Stimulated activated CD8-positive, alpha-beta memory T cell treated with anti-CD3 and anti-CD28 coated beads, Interleukin-4, amount 100 ng/mL, for 24 hours (primary cell): ENCODE measurements at places on chromosomes 5 and 9.

DNA sequence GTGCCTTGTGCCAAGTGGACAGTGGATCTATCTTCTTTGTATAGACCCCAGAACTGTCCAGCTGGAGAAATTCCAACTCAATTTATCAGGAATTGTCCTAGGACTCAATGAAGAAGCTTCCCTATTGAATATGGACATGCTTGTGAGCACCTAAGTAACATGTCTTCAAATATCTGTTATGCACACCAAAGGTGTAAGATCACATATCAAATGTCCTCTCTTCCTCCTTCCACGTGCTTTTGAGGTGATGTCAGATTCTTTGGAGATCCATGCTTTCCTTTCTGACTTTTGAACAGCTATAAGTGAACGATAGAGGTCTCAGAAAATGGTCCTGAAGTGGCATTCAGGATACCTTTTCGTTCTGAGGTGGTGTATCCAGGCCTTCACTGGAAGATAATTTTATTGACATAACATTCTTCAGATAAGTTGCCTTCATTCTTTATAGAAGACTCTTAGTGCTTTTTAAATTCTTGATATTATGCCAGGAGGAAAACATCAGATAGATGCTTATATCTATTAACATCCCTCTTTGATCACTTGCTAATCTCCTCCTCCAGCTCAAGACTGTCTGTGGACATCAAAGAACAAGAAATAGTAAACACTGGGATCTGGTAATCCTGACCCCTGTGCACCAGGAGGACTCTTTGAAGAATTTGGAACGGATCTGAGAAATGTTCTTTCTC lies 246.4 kb downstream of the SMARCA2 start:
- no peak for DNase-seq

- no peak for DNase-seq
Observed at GRCh38 chr5:134051305-134051704, 46.5 kb upstream of the VDAC1 start.

DNA sequence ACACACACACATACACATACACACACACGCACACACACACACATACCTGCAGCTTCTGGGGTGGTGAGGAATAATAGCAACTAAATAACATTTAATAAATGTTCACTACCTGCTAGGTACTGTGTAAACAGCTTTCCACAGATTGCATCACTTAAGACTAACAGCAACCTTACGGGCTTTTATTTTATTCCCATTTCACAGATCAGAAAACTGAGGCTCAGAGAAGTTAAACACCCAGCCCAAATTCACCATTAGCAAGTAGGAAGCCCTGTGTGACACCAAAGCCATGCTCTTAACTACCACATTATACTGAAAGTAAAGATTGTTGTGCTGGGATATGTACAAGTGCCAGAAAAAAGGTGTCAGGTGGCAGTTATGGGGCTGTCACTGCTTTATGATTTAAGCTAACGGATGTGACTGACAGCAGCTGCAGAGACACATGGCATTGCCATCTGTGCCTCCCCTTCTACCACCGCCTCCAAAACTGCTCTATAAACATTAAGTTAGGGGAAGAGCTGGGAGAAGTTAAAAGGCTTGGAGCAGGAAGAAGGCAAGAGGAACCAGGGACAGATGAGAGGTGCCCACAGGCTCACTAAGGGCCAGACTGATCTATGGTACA lies 13.6 kb downstream of the MTMR12 start:
- DNase-seq, result no peak

GRCh38 chr9:114583371-114584155 lies 4.0 kb upstream of the ATP6V1G1 start:
- DNase-seq, result no peak

DNA sequence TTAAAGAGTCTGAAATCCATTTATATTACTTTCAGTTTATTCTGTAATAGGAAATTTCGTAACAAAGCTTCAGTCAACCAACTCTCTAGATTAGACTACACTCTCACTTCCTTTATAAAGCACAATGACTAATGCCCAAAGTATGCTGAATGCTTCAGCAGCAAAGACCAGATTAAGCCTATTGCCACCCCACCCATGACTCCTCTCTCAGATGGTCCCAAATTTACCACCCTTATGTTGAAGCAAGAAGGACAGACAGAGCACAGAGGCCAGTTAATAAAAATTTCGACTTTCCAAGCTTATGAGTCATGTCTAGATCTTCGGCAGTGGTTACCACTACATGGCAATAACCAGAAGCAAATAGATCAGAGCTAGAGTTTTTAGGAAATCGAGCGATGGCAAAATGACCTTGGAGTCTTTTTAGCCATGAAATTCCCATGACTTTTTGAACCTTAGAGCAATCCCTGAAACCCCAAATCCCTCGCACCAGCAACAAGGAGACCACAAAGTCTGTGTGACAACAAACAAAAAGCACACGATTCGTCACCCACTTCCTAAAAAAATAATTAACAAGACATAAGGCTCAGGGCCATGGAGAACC lies 287.8 kb upstream of the RASA1 start:
- no peak for DNase-seq

- no peak for DNase-seq
Observed at GRCh38 chr5:155492191-155492590, 478.6 kb downstream of the KIF4B start.

DNA sequence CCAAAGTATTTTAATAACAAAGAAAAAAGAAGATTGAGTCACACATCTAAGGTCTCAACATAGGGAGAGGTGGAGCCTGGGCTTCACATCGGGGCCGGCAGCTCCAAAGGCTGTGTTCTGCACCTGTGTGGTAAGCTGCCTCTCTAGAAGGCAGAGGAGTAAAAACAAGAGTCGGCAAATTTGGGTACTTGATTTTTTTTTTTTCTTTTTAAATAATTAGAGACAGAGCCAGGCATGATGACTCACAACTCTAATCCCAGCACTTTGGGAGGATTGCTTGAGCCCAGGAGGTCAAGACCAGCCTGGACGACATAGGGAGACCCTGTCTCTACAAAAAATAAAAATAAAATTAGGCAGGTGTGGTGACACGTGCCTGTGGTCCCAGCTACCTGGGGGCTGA lies 4.7 kb downstream of the URM1 start:
- DNase-seq, result no peak

GRCh38 chr9:97845130-97845529 lies 7.9 kb upstream of the FOXE1 start:
- no peak for DNase-seq

DNA sequence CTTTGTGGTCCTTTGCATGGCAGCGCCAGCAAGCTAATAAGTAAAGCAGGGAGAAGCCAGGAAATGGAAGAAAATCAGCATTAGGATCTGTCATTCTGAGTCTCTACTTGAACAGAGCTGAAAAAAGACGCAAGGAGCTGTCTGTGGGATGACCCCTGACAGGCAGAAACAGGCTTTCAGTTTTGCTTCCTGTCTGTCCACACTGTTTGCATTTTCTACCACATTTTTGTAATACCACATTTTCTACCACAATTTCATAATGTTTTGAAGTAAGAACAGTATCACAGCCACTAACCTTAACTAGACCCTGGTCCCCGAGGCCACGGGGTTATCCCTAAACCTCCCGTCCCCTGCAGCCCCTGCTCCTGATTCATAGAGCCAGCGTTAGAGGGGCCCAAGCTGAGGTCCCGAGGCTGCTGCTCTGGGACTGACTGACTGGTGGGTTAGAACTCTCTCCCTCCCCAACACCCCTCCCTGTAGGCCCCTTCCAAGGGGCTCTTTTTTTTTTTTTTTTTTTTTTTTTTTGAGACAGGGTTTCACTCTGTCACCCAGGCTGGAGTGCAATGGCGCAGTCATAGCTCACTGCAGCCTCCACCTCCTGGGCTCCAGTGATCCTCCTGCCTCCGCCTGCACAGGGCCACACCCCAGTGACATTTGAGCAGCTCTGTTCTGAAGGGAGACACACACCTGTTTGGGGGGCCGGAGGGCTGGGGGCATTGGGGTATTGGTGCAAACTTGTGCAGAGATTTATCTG lies 4.0 kb upstream of the CLIC3 start:
- no peak for DNase-seq

DNA sequence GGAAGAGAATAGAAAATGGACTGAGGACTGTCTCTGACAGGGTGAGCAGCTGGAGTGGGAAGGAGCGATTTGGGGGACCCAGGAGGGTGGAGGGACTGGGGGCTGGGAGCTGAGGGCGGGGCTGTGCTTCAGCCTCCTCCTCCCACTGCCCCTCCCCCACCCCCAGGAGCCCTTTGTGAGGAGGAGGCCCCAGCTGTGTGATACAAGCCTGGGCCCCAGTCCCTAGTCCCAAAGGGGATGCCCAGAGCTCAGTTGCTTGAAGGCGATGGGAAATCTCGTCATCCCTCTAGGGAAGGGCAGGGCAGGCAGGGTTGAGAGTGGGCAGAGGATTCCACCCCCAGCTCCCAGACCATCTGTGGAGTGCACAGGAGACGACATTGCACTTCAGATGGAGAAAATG lies at the start of gene SPATA31E1:
TSS of gene SPATA31E1 (plus strand) at position 251 of the 400 bp plus-strand sequence. CDS start at position 266, 15 bp downstream.
- DNase-seq, result no peak

DNA sequence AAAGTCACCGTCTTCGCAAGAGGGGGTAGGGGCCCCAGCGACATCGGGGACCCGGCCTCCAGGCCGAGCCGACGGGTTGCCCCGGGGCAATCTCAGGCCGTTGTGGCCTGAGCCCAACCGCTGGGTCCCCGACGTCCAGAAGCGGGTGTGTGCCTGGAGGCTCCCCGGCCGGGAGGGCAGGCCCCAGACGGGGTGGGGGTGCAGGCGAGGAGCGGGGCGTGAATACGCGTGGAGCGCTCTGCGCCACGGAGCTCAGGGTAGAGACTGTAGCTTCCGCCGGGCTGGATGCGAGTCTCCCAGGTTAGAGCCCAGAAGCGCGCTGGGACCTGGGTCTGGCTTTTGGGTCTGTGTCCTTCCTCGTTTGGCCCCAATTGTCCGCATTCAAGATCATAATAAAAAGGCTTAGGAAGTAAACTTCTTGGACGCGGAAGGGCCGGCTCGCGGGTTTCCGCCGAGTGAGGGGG lies 3.5 kb downstream of the BARX1 start:
- DNase-seq, result no peak

GRCh38 chr5:10532421-10532820 lies 31.4 kb upstream of the ANKRD33B start:
- DNase-seq, result no peak

DNA sequence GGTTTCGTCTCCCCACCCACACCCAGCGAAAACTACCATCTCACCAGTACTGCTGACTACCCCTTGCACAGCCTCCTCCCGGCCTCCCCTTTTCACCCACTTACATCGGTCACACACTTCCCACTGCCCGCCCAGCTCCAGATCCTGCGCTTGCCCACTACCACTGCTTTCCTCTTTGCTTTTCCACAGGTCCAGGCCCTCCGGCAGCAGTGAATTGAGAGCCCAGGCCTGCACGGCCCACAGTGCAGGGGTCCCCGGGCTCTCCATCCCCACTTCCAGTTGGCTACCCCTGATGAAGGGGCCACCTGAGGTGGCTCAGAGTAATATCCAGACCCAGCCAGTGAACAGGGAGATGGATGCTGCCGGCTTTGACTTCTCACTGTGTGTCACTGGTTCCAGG lies 120.2 kb upstream of the FSTL4 start:
- DNase-seq, result no peak

DNA sequence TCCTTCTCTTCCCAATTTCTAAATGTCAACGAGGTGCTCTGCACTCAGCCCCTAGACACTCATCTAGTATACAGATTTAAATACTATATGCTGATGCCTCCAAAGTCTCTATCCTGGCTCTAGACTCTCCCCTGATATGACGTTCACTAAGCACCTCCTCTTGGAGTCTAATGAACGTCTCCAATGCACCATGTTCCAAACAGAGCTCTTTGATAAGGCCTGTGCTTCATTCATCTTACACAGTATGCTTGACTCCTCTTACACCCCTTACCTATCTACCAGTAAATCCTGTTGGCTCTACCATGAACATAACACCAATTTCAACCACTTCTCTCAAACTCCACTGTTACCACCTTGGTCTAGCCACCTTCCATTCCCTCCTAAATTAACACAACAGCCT lies 25.7 kb downstream of the OXCT1 start:
- DNase-seq, result no peak

DNA sequence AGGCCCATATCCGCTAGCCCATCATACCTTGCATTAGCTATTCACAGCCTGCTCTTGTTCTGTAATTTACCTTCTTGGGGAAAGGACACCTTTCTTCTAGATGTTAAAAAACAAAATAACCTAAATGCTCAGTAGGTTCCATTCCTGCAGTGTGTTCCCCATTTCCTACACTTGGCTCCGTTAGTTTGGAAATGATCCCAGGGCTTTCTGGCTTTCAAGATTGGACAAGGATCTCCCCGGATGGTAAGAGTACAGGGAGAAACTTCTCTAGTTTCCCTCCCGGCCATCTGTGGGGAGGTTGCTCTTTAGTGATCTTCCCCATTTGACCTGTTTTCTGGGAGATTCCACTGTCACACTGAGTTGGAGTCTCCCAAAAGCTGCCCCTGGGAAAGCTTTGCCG lies 27.3 kb upstream of the STC2 start:
- DNase-seq, result no peak

DNA sequence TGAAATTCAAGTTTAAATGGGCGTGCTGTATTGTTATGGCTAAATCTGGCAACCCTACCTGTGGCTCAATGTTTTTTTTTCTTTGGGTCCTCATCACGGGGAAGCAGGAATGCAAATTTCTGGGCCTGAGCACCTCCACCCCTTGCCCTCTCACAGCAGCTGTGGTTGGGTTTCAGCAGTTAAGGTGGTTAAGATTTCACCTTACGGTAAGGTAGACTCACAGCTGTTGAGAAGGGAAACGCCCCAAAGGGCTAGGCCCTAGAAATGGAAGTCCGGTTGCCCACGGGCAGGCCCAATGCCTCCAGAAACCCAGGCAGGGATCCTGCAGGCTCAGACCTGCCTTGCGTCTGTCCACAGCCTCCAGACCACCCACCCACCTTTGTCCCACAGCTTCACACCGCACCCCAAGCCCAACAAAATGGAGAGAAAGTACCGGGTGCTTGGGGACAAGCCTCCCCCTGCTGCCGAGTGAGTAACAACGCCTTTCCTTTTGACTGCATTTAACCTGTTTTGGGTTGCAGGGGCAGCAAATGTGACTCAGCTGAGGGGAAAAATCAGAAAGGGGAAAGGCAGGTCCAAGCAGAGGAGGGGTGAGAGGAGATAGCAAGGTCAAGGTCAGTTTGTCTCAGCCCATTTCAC lies 48.1 kb upstream of the TDRD7 start:
- DNase-seq, result no peak

DNA sequence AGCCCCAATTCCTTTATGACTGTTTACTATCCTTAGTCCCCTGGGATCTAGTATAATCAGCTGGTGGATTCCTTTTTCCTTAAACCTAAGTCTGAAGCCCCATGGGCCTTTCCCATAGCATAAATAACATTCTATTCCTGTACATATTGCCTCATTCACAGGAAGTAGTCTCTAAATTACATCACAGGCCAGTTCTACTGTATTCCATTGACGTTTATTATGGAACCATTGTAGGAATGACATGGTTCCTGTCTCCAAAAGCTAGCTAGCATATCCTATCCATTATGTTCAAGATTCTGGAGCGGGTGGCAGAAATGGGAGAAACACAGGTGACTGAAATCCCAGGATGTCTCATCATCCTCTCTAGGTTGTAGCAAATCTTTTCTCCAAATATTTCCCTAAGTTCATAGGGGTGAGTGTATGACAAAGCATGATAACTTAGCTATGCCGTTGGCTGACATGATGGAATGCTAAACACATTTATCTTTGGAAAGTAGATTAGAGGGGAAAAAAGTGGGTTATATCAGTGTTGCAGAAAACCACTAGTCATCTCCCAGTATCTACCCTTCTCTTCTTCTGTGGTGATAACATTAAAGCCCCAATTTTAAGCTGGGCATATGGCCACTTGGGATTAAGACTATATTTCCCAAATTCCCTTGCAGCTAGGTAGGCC lies 140.1 kb downstream of the FGF1 start:
- DNase-seq, result no peak

GRCh38 chr5:22542340-22542739 lies 310.8 kb downstream of the CDH12 start:
- DNase-seq, result no peak

GRCh38 chr9:131800366-131800765 lies 60.5 kb upstream of the RAPGEF1 start:
- DNase-seq, result no peak
